ENCODE measurements at places on chromosomes 2 and 18. TPM values are rescaled to one million over a fixed set of nuclear protein-coding genes. Genes with fewer than 3 reads are reported as not detected.

DNA sequence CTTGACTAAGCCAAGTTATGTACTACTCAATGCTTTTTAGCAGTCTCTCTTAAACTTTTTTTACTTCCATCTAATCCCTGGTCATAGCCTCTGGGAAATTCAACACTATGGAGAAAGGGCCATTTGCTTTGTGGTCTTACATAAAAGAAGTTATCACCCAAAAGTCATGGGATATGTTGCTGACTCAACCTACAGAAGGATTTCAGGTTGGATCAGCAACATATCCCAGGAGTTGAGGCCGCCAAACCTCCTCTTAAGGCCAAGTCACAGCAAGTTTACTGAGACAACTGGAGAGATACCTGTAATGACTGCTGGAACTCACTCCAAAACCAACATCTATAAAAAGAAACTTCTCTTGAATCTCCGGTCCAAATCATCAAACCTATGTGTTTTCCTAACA, 141.1 kb downstream of the IRS1 start:
- no peak for DNase-seq
- H3K4me1 ChIP-seq = no peaks in the 10 kb centered on the region
- H3K27me3 ChIP-seq = peaks cover 2% of the 10 kb centered on the region
- H3K27ac ChIP-seq = no peak overlapping the region
- H3K36me3 ChIP-seq = no peaks in the 10 kb centered on the region

- H3K4me1 ChIP-seq = no peaks in the 10 kb centered on the region
- DNase-seq = no peak
- H3K36me3 ChIP-seq = no peaks in the 10 kb centered on the region
- H3K27me3 ChIP-seq = no peaks in the 10 kb centered on the region
These were observed 16.4 kb upstream of the IL1R2 start for GRCh38 chr2:101975171-101975870.

DNA sequence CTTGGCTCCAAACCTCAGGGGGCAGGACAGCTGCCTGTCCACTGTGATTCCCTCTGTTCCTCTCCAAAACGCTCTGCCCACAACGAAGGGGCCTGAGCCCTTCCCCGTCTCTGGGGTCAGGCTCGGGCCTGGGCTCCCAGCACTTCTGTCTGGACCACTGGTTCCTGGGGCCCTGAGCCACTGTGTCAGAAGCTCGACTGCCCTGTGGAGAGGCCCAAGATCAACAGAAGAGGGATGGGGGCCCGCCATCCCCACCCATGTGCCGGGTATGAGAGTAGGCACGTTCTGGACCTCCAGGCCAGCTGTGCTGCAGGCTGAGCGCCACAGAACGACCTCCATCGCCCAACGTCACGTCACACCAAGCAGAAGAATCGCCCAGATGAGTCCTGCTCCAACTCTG, 119.9 kb upstream of the HS6ST1 start:
- no peaks in the 10 kb centered on the region for H3K27me3 ChIP-seq
- H3K4me3 ChIP-seq = no peak overlapping the region
- no peaks in the 10 kb centered on the region for H3K36me3 ChIP-seq
- DNase-seq = no peak

GRCh38 chr2:232018181-232018580, 56.7 kb downstream of the DIS3L2 start:
- no peaks in the 10 kb centered on the region for H3K4me1 ChIP-seq
- H3K4me3 ChIP-seq = no peak overlapping the region
- DNase-seq = no peak
- no peaks in the 10 kb centered on the region for H3K27me3 ChIP-seq
- H3K27ac ChIP-seq = no peak overlapping the region
- H3K36me3 ChIP-seq = peaks cover 39% of the 10 kb centered on the region

DNA sequence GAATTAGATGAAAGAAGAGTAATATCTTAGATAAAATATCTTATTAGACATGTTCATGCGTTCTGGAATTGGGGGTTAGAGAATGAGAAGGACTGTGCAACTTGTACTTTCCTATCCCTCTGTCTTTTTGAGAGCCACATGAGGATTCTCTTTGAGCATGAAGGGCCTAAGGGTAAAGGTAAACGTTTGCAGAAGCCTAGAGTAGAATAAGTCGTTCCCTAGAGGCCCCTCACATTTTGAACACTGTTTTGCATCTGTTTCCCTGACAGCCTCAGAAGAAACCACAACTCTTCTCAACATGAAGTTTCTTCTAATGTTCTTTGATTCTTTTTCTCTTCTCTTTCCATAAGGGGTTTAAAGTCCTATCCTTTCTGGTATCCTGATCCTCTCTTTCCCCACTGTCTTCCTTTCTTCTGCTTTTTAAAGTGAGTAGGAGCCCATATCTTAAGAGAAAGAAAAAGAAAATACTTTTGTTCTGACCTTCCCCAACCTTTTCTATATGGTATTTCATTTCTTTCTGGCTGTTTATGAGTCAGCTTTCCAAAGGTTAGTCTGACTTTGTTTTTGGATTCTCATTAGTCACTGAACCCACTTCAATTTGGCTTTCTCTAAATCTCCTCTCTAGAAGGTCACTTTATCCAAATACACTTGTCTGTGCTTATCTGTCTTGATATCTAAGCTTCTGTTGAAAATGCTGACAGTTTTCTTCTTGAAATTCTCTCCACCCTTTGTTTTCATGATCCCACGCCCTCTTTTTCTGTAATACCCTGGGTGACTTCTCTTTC, 34.8 kb downstream of the PPP1R1C start:
- no peaks in the 10 kb centered on the region for H3K27me3 ChIP-seq
- no peaks in the 10 kb centered on the region for H3K36me3 ChIP-seq
- no peak for DNase-seq
- H3K4me1 ChIP-seq = no peaks in the 10 kb centered on the region
- no peak overlapping the region for H3K27ac ChIP-seq

DNA sequence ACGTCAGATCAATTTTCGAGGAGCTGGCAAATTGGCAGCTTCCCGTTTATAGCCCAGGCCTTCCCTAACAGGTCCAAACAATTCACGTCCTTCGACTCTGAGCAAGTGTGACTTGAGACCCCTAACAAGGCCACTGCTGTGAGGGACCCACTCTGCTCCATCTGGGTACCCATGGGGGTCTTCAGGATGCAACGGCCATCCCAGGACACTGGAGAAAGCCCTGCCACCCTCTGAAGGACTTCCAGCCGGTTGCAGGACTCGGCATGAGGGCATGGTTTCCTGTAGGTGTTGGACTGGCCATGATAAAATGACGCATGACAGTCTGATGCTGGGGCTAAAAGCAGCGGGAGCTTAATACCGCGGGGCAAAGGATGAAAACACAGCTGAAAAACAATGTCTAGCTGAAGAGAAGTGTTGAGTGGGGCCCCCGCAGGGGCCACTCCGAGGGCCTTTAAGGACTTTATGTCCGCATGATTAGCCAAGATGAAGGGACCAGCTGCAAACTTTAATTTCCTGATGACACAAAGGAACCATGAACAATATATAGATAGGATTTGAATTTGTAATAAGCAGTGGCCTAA, 113.3 kb upstream of the ZNF521 start:
- no peak overlapping the region for H3K27ac ChIP-seq
- no peaks in the 10 kb centered on the region for H3K36me3 ChIP-seq
- no peaks in the 10 kb centered on the region for H3K4me1 ChIP-seq
- no peak for DNase-seq

DNA sequence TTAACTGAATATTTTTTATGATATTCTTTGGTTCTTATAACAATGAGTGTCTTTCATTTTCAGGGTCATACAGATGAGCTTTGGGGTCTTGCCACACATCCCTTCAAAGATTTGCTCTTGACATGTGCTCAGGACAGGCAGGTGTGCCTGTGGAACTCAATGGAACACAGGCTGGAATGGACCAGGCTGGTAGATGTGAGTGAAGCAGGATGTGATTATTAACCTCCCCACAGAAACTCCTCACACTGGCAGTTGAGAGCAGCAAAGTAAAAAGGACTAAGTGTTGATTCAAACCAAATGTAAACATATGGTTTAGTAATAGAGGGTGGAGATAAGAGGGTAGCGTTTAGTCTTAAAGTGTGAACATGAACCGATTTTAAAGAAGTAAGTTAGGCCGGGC, 57.8 kb downstream of the COX7A2L start:
- no peaks in the 10 kb centered on the region for H3K27me3 ChIP-seq
- H3K36me3 ChIP-seq = peaks cover 67% of the 10 kb centered on the region
- peaks cover 29% of the 10 kb centered on the region for H3K4me1 ChIP-seq

GRCh38 chr18:79394534-79395307, 1.0 kb upstream of the NFATC1 start:
- H3K4me1 ChIP-seq = peaks cover 53% of the 10 kb centered on the region
- peaks cover 2% of the 10 kb centered on the region for H3K27me3 ChIP-seq
- no peak overlapping the region for H3K27ac ChIP-seq
- no peaks in the 10 kb centered on the region for H3K36me3 ChIP-seq

Gene POTEJ
- not detected for polyA plus RNA-seq

Gene RFX8
- polyA plus RNA-seq = not detected

Gene EVX2
- not detected for polyA plus RNA-seq

Gene ALPP
- polyA plus RNA-seq = not detected
